ENCODE measurements at places on chromosomes 11 and 22.
A peak's percentile ranks its signal among the peaks of the same experiment; 100 is the strongest.

DNA sequence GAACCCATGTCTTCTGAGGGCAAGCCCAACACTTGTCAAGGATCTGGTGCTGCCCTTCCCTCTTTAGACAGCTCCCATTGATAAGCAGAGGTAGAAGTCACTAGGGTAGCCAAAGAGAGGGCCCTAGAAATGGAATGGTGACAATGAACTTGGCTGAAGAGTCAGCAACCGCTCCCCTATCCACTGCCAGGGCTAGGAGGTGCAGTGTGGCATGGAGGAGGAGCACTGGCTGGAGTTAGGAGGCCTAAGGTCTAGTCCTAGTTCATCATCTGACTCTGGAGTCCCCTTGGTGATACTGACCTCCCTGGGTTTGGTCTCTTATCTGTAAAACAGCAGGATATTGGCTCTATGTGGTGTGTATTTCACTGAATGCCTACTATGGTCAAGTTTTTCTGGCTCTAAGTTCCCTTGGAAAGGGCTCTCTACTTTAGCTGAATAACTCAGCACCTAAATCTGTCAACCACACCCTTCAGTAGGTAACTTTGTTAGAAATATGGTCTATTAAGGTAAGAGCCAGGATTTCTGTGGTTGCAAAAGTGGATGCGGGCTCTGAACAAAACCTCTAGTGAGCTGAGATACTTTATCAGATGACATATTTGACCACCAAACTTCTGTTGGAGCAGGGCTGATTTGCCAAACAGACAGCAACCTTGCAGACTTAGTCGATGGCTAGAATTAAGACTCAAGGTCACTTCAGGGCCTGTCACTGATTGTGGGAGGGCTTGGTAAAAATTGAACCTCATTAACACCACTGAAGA is 10.5 kb downstream of the TIMP3 start:
- H3K27me3 ChIP-seq, result no peaks in the 10 kb centered on the region
- H3K36me3 ChIP-seq, result peaks cover 32% of the 10 kb centered on the region
- no peak overlapping the region for H3K27ac ChIP-seq
- H3K4me1 ChIP-seq, result peaks cover 74% of the 10 kb centered on the region
- H3K4me3 ChIP-seq, result no peak overlapping the region

- no peak overlapping the region for H3K4me3 ChIP-seq
- H3K27ac ChIP-seq, result peak overlapping the region; percentile 11
- no peak for DNase-seq
- no peaks in the 10 kb centered on the region for H3K4me1 ChIP-seq
- H3K27me3 ChIP-seq, result no peaks in the 10 kb centered on the region
Observed at GRCh38 chr22:20061481-20061861, 18.6 kb upstream of the DGCR8 start.

- no peak for DNase-seq
- no peak overlapping the region for H3K4me3 ChIP-seq
- H3K27ac ChIP-seq, result no peak overlapping the region
Observed at GRCh38 chr11:98565311-98565710, 455.4 kb upstream of the CNTN5 start.

- H3K27me3 ChIP-seq, result no peaks in the 10 kb centered on the region
- H3K36me3 ChIP-seq, result peaks cover 43% of the 10 kb centered on the region
- peak overlapping the region; percentile 96 for H3K27ac ChIP-seq
- peak overlapping the region; percentile 74 for H3K4me3 ChIP-seq
- H3K4me1 ChIP-seq, result peaks cover 47% of the 10 kb centered on the region
- DNase-seq, result peak; percentile 76
Observed at GRCh38 chr11:57325735-57326048, 940 bp upstream of the TNKS1BP1 start.

- H3K27ac ChIP-seq, result no peak overlapping the region
- H3K27me3 ChIP-seq, result no peaks in the 10 kb centered on the region
- no peaks in the 10 kb centered on the region for H3K36me3 ChIP-seq
- H3K4me3 ChIP-seq, result no peak overlapping the region
- no peaks in the 10 kb centered on the region for H3K4me1 ChIP-seq
- DNase-seq, result no peak
Observed at GRCh38 chr11:100830978-100831732, 144.1 kb downstream of the ARHGAP42 start.

DNA sequence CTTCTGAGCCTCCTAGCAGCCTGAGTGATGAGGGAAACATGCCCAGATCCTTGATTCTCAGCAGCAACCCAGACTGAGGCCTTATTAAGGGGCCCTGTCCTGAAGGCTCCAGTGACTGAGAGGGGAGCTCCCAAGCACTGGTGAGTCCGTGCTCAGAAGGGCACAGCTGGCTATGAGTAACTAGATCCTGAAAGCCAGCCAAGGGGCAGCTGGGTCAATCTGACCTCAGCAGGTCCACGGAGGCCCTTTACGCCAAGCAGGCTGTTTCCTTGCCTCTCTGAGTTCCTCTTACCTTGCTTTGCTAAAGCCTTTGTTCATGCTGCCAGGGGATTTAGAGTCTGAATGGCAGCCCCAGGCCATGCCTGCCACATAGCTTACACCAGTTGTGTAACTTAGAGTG is 19.3 kb upstream of the MIEF1 start:
- no peaks in the 10 kb centered on the region for H3K36me3 ChIP-seq
- DNase-seq, result no peak
- H3K27ac ChIP-seq, result no peak overlapping the region
- H3K4me3 ChIP-seq, result no peak overlapping the region
- no peaks in the 10 kb centered on the region for H3K4me1 ChIP-seq

DNA sequence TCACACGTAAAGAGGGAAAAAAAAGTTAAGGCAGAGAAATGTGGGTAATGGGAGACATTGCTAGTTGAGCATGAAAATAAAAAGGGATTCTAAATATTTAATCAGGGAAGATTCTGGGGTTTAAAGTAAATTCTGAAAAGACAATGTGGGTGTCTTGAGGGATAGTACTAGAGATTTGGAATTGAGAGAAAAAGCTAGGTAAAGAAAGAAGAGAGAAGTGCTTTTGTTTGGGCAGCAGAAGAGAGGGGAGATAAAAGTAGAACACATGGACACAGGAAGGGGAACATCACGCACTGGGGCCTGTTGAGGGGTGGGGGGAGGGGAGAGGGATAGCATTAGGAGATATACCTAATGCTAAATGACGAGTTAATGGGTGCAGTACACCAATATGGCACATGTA is 3.5 kb upstream of the YPEL4 start:
- H3K27me3 ChIP-seq, result peaks cover 13% of the 10 kb centered on the region
- H3K4me3 ChIP-seq, result no peak overlapping the region

GRCh38 chr11:45252134-45252856 is 33.8 kb downstream of the SYT13 start:
- DNase-seq, result peak; percentile 56
- H3K4me3 ChIP-seq, result no peak overlapping the region
- H3K4me1 ChIP-seq, result no peaks in the 10 kb centered on the region
- no peaks in the 10 kb centered on the region for H3K36me3 ChIP-seq

GRCh38 chr11:3123305-3123704 is 41.8 kb downstream of the OSBPL5 start:
- no peaks in the 10 kb centered on the region for H3K27me3 ChIP-seq
- H3K4me3 ChIP-seq, result no peak overlapping the region
- H3K4me1 ChIP-seq, result peaks cover 44% of the 10 kb centered on the region
- H3K36me3 ChIP-seq, result peaks cover 43% of the 10 kb centered on the region
- H3K27ac ChIP-seq, result no peak overlapping the region
- peak; percentile 56 for DNase-seq

- H3K36me3 ChIP-seq, result no peaks in the 10 kb centered on the region
- H3K4me1 ChIP-seq, result peaks cover 4% of the 10 kb centered on the region
- H3K27me3 ChIP-seq, result peaks cover 53% of the 10 kb centered on the region
- H3K4me3 ChIP-seq, result no peak overlapping the region
- no peak for DNase-seq
Observed at GRCh38 chr22:39996732-39997131, 2.0 kb downstream of the FAM83F start.
